ENCODE measurements at places on chromosomes 1 and 21.

DNA sequence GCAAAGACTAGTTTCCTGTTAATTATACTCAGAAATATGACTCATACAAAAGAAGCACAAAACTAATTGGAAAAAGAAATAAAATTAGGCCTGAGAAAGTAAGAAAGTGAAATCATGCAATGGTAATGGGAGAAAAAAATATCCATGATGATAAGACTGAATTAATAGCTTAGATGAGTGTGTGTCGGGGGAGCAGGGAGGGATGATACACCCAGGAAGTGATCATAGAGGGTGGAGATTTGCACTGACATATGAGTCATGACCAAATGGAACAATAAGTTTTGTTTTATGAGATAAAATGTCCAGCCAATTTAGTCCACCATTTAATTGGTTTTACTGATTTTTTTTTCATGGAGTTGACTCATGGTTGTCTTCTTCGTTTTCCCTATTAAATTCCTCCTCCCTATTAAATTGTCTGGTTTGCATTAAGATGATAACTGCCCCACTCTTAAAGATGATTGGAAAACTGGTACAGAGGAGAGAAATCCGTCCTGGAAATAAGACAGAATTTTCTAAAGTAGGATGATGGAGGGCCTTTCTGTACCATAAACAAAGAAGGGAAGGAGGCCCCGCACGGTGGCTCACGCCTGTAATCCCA, 111.7 kb upstream of the KCNJ6 start:
- DNase-seq, result no peak

DNA sequence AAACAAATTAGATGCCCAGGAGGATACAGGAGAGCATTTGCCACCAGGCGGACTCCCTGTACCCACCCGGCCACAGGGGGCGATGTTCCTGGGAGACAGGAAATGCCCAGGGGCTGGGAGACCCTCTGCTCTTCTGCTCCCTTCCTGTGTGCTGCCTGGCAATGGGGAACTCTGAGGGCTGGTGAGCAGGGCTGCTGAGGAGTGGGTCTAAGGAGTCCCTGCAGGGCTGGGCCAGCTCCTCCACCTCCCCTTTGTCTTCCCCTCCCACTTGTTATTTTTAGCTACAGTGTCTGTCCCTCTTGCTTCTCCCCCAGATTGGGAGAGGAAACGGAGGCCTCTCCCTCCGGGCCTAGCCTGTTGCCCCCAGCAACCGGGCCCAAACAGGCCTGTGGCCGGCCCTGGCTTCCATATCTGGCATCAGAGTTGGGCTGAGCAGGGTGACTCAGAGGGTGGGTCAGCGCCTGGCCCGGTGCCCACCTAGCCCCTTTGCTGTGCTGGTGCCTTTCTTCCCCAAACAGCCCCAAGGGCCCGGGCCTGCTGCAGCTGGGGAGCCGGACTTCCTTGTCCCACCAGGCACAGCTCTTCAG, 11.6 kb downstream of the LMNA start:
- DNase-seq, result peak; percentile 62

DNA sequence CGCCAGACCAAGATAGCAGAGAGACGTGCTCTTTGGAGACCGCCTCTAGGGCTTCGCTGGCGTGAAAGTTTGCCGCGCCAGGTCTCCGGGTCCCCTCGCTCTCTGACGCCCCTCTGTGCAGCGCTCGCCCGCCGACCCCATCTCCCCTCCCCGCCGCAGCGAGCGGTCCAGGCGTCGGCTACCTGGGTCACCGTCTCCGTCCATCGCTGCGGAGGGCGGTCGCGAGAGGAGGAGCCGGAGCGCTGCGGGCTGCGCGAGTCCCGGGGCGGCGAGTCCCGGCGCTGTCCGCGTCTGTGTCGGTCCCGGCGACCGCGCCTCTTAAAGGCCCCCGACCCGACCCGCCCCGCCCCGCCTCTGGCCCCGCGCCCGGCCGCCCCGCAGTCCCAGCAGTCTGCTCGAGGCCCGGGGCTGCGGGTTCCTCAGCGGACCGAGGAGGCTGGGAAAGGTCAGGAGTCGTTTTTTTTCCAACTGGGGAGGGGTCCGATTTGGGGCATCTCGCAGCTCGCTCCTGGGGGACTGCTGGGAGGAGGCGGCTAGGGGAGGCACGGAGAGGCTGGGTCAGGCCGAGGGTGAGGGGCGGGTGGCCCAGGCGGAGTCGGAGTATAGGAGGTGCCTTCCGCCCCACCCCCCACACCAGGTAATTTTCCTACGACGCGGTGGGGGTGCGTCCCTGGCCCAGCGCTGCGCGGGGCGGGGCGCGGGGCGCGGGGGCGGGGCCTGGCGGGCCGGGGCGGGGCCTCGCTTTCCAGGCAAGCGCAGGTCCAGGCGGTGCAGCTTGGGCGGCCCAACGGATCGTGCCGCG, at the start of the genes FBXO2 and FBXO44:
Gene FBXO2, minus strand, starts transcription at position 293 of the 802 bp plus-strand sequence. Its CDS starts 89 bp downstream, at position 204.
Gene FBXO44, plus strand, starts transcription at position 741 of the 802 bp plus-strand sequence. CDS start 959 bp downstream, outside the sequence.
- DNase-seq, result peak; percentile 64

GRCh38 chr21:30638686-30639085, 3.7 kb downstream of the KRTAP20-2 start:
- no peak for DNase-seq

- no peak for DNase-seq
These were observed 43.4 kb upstream of the KAZN start for GRCh38 chr1:14555091-14555490.

DNA sequence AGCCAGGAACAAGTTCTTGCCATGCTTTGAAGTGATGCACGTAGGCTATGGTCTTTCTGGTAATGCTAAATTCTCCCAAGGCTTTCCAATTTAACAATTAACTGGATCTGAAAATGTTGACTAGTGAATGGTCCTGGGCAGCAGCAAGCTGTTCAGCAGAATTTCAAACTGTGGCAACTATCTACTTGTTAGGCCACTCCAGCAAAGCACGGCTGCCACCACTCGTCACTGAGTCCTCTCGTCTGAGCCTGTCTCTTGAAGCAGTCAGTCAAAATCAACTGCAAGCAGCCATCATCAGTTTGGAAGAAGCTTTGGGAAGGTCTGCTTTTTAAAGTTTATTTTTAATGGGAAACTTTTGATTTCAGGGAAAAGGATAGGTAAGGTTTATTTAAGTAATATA, 6.1 kb downstream of the FLVCR1 start:
- no peak for DNase-seq

DNA sequence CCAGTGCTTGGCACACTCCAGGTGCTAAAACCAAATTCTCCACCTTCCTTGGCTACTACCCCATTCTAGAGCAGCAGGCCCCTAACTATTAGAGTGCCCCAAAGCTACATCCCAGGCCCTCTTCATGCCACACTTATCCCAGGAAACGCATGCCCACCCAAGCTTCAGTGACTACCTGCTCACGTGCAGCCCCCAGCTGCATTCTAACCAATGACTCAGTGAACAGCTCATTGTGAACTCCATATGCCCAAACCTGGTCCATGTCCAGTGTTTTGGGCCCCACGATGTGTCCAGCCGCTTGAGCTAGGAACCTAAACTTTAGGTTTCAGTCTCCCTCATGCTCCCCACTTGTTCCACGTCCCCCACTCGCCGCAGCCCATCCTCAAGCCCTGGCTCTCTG, 41.5 kb downstream of the NKAIN1 start:
- no peak for DNase-seq

DNA sequence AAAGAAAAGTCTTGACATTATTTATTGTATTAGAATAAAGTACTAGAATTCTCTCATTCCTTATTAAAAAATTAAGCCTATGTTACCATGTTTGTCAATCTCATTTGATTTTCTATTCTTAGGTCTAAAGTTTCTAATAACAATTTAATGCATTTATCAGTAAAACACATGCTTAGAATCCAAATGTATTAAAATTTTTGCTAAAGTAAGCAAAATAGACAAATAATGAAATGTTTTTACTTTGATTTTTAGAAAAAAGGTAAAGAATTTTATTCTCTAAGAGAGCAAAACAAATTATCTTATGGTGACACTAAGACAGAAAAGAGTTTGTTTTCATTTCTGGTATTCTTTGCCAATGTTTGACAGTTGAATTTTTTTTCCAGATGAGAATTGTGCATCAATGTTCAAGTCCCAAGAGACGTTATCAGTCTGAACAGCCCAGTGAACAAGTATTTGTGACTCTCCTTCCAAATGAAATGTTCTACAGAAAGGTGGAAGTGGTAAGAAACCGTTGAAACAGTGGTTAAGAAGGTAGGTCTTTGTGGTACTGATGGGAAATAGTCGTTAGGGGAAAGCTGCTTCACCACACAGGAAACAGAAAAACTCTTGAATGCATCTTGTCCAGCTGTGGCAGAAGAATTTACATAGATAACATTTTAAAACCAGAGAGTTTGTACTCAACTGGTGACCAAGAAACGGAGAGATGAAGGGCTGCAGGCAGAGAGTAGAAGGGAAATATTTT, 402.5 kb downstream of the PTPRC start:
- no peak for DNase-seq

GRCh38 chr1:227318853-227319607, 738 bp upstream of the CDC42BPA start:
- no peak for DNase-seq

DNA sequence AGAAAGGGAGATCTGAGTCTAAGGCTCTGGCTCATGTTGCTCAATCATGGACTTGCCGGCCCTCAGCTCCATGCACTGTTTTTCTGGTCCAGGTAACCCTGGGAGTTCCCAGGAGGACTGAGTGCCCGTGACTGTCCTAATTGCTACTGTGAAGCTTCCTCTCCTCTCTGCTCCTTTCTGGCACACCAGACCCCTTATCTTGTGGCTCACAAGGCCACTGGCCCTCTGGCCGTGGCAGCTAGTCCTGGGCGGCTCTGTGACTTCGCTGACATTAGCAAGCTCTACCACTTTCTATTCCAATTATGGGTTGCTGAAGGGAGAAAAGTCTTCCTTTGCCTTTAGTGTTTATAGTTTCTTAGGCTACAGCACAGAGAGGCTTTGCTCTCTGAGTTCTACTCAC, 380.2 kb downstream of the RWDD3 start:
- DNase-seq, result no peak

DNA sequence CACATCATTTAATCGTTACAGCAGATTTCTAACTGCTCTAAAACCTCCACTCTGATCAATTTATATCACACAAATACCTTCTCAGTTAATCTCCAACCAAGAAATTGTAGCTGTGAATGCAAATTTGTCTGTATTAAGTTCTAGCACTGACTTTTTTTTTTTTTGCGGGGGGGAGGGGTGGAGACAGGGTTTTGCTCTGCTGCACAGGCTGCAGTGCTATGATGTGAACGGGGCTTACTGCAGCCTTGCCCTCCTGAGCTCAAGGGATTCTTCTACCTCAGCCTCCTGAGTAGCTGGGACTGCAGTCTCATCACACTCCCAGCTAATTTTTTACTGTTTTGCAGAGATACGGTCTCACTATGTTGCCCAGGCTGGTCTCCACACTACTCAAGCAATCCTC, 163.6 kb downstream of the RERE start:
- DNase-seq, result no peak

DNA sequence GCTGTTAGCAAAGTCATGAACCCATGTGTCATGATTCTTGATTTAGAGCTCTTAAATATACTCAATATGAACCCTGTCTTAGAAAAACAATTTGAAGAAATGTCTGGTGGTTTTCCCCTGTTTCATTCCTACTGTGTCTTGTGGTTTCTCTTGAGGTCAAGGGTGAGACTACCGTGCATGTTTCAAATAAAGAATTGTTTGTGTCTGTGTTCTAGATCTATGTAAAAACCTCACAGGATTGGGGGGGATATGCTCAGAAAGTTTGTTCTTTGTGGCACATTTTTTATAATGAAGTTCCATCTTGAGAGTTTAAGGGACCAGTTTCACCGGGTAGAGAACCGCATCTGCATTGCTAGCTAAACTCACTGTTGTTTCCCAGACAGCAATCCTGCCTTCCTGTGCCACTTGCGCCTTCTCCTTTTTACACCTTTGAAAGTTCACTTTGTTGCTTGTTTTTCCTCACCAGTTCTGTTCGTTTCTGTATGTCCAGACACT, 30.9 kb upstream of the CACYBP start:
- no peak for DNase-seq

GRCh38 chr1:230458509-230458908, 32.4 kb upstream of the PGBD5 start:
- no peak for DNase-seq

DNA sequence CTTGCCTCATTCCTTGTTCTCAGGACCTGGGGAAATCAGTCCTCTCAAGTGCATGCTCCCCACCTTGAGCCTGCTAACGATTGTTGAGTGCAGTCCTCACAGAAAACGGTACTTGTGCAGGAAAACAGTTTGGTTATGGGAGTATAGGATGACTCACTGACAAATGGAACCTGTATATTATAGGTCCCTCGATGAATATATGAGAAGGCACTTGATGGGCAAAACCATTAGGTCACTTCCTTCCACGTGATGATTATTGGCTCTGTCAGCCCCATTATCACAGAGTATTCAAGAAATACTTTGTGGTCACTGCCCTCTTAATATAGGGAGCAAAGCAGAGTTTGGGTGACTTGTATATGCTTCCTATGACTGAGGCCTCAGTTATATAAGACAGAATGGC, 6.2 kb downstream of the CCDC17 start:
- DNase-seq, result no peak

- DNase-seq, result no peak
These were observed 26.9 kb downstream of the IGSF21 start for GRCh38 chr1:18134324-18135046.

GRCh38 chr1:193685986-193686385, 499.6 kb upstream of the B3GALT2 start:
- DNase-seq, result no peak

- DNase-seq, result no peak
These were observed 23.4 kb downstream of the SLAMF6 start for GRCh38 chr1:160499631-160500030.

GRCh38 chr1:31063631-31064030, 1.9 kb downstream of the PUM1 start:
- DNase-seq, result no peak

DNA sequence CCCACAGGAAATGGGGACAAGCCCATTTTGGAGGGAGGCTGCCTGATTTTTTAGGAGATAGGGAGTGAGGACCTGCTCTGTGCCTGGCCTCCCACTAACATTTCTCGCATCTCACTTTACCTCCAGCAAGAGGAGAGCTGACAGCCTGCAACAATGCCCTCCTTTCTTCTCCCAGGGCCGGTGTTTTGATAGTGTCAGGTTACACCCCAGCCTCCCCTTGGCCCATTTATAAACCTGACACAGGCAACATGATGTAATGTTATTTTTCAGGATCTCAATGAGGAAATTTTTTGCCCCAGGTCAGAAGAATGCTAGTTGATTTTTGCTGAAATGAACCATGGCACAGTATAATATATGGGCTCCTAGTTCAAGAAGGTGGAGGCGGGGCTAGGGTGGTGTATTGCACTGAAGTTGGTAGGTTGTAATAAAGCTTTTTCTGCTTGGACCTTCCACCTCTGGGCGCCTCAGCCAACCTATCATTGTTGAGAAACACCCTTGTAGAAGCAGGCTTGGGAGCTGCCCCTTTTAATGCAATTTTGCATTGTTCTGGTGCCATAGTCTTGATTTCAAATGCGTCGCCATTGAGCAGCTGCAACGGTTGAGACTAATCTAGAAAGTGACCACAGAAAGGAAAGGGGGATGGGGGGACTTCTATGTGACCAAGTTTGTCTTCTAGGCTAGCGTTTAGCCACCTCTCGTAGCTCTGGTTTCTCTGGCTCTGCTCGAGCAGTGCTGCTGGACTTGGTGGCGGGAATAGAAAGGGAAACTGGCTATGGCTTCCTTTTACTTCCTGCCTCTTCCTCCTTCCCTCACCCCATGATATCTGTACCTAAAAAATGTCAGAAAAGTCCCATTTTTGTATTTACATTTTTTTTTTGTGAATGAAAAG, 53.0 kb downstream of the PBX1 start:
- DNase-seq, result no peak

- DNase-seq, result no peak
These were observed 5.3 kb downstream of the CBR1 start for GRCh38 chr21:36075171-36075570.

All from activated T-cell treated with anti-CD3 and anti-CD28 coated beads for 48 hours (primary cell).